GM23248 (cell line): ENCODE measurements at places on chromosomes 6 and 20. TPM values are rescaled to one million over a fixed set of nuclear protein-coding genes. Genes with fewer than 3 reads are reported as not detected.

The ARHGAP40 gene
- not detected in 2 replicates for total RNA-seq

The CST2 gene
- total RNA-seq = 0.63 and 5.6 TPM in 2 replicates

The CYP24A1 gene
- total RNA-seq = 1.2 TPM in 1 of 2 replicates, not detected in the other

The ITCH gene
- 47.7 and 50.0 TPM in 2 replicates for total RNA-seq

The GPX5 gene
- not detected in 2 replicates for total RNA-seq

GRCh38 chr6:30152910-30153610 is 8.0 kb downstream of the TRIM10 start:
- H3K4me3 ChIP-seq = no peak overlapping the region
- H3K27me3 ChIP-seq = no peaks in the 10 kb centered on the region
- H3K27ac ChIP-seq = no peak overlapping the region
- peaks cover 35% of the 10 kb centered on the region for H3K4me1 ChIP-seq

- no peaks in the 10 kb centered on the region for H3K36me3 ChIP-seq
- no peaks in the 10 kb centered on the region for H3K4me1 ChIP-seq
- H3K27ac ChIP-seq = no peak overlapping the region
Observed at GRCh38 chr20:10402938-10403608, 30.9 kb downstream of the MKKS start.

DNA sequence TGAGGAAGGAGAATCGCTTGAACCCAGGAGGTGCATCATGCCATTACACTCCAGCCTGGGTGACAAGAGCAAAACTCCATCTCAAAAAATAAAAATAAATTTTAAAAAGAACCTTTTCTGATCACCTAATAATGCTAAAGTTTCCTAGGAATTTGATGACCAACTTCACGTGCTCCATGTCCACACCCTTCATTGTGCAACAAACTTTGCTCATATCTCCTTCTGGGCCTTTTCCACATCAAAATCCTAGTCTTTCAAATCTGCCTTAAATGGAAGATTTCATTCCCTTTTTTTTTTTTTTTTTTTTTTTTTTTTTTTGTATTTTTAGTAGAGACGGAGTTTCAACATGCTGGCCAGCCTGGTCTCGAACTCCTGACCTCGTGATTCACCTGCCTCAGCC is 112.5 kb upstream of the LOC128125822 start:
- no peak for DNase-seq
- H3K4me1 ChIP-seq = no peaks in the 10 kb centered on the region
- H3K27me3 ChIP-seq = no peaks in the 10 kb centered on the region
- no peak overlapping the region for H3K27ac ChIP-seq
- no peaks in the 10 kb centered on the region for H3K36me3 ChIP-seq

GRCh38 chr6:105994591-105995390 is 91.3 kb upstream of the PRDM1 start:
- H3K36me3 ChIP-seq = no peaks in the 10 kb centered on the region
- H3K27me3 ChIP-seq = no peaks in the 10 kb centered on the region

DNA sequence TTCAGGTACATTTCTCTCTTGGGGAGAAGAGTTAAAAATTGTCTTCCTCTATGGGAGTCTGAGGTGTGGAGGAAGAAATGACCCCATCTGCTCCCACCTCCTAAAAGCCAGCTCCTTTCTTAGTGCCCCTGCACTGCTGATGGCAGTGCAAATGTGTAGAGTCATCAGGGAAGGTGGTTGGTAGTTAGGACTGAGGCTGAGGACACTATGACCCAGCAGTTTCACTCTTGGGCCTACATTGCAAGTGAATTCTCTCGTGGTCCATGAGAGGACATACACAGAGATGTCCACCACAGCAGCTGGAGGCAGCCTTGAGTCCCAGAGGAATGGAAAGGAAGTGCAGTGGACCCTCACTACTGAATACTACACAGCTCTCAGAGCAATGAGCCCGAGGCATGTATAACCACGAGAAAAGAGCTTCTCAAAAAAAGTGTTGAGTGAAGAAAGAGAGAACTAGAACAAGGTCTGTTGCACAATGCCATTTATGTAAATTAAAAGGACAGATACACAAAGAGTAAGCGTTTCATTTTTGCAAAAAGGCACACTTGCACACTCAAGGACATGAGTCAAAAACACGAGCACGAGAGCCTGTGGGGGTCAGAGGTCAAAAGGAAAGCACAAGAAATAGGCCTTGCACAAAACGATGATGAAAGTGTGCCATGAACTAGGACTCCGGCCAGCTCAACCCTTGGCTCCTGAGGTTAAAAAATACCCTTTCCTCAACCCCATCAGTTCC is 308.2 kb upstream of the PRND start:
- H3K27ac ChIP-seq = no peak overlapping the region
- H3K4me3 ChIP-seq = no peak overlapping the region
- no peaks in the 10 kb centered on the region for H3K27me3 ChIP-seq
- H3K36me3 ChIP-seq = no peaks in the 10 kb centered on the region
- H3K4me1 ChIP-seq = no peaks in the 10 kb centered on the region

DNA sequence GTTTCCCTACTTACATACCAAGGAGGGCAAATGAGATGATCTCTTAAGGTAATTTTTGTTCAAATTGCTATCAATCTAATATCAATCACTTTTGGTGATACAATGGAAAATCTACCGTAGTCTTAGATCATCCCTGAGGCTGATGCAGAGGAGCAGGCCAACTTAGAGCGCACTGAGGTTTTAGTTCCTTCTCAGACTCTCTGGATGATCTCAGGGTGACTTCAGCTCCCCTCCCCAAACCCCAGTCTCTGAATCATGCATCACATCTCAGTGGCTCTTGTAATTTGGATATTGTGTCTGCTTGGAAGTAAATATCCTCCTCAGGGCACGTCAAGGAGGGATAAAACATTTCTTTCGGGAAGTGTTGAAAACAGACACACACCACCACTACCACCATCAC is 5.9 kb downstream of the TUBB2B start:
- no peak overlapping the region for H3K27ac ChIP-seq
- H3K36me3 ChIP-seq = no peaks in the 10 kb centered on the region
- H3K4me1 ChIP-seq = no peaks in the 10 kb centered on the region
- H3K27me3 ChIP-seq = peaks cover 21% of the 10 kb centered on the region; the same call in 1 of the 2 replicates
- DNase-seq = no peak

- H3K36me3 ChIP-seq = no peaks in the 10 kb centered on the region
- H3K27me3 ChIP-seq = no peaks in the 10 kb centered on the region
- H3K4me3 ChIP-seq = no peak overlapping the region
- no peak overlapping the region for H3K27ac ChIP-seq
- H3K4me1 ChIP-seq = no peaks in the 10 kb centered on the region
- DNase-seq = no peak
Observed at GRCh38 chr6:90918361-90918760, 331.5 kb upstream of the MAP3K7 start.
